Activated naive CD4-positive, alpha-beta T cell (primary cell): ENCODE measurements at places on chromosomes 2 and 18.

DNA sequence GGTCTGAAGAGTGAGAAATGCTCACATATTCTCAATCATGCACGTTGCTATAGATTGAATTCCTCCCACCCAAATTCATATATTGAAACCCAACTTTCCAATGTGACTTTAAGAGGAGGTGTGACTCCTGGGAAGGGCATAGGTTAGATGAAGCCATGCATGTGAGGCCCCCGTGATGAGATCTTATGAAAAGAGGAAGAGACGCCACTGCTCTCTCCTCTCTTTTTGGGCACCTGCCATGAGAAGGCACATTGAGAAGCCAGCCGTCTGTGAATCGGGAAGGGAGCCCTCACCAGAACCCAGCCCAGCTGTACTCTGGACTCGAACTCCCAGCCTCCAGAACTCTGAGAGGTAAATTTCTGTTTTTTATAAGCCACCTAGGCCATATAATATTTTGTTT, 842.6 kb upstream of the SALL3 start:
- DNase-seq: no peak

DNA sequence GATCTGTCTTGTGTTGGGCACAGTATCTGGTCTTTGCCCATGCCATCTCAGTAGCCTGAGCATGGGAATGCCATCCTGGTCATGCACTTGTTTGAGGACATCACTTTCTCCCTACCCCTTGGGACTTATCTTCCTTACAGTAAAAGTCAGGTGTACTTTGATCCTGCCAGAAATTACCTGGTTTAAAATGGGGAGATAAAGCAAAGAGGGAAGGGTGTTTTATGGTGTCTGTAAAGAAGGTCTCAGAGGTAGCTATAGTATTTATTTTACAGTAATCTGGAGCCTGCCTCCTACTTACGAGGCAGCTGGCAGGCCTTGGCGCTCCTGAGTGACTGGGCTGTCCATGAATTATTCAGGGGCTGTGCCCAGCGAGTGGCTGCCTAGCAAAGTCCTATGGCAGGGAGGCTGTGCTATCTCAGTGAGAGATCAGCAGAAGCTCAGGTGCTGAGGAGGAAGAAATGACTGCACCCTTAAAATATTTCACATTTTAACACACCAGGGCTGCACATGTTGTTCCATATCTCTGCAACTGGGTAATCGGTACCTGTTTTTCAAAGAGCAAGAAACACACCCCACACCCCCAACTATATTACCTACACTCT, 93.9 kb downstream of the SPTBN1 start:
- no peak for DNase-seq

GRCh38 chr18:23740105-23740830, 51.0 kb downstream of the LAMA3 start:
- DNase-seq: no peak

GRCh38 chr2:147634826-147635225, 210.0 kb upstream of the ACVR2A start:
- no peak for DNase-seq

DNA sequence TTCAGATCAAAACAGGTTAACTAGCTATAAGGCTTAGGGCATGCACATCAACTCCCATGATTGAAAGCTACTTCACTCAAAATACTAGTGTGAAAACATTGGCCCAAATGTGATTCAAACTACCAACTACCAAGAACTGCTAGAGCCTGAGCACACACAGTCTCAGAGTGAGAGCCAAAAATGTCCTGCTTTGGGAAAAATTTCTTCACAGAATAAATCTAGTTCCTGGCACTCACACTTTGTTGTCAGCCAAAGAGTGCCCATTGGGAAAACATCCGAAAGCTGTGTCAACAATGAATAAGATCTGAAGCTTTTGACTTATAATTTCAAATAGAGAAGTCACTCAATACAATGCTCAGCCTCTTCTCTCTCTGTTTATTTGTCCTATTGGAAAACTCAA, 182.7 kb downstream of the LRATD1 start:
- DNase-seq: no peak

- no peak for DNase-seq
Measured at GRCh38 chr2:143088388-143088787, 40.8 kb upstream of the ARHGAP15 start.

DNA sequence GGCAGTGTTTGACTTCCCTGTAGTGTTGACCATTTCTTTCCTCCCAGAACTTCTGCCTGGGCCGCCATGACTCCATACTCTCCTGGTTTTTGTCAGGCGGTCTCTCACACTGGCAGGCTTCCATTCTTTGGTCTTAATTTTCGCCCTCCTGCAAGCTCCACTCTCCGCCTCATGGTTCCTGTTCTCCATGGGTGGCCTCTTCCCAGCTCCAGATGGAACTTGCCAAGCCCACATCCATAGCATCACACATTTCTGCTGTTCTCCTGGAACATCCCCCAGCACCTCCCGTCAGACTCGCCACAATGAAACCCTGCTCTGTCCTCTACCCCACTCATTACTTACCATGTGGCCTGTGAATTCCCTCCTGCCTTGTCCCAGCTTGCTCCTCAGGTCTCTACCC, 896 bp upstream of the AFF3 start:
- no peak for DNase-seq

GRCh38 chr2:112183327-112184025, 45.3 kb downstream of the FBLN7 start:
- DNase-seq: no peak

DNA sequence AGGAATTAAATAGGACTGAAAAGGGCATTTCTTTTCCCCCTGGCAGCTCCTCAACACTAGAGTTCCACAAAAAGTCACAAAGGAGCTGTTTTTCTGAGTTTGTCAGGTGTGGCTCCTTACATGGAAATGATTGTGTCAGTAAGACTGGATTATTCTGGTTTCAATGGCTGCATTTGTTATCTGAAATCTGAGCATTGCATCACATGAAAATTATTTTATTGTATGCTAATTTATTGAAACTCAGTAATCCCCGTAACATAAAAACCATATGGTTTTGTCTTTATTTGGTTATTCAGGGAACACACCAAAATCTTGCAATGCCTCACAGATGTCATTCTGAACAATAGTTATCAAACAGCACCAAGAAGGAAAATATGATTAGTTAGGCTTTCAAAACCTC, 439.7 kb upstream of the TNP1 start:
- no peak for DNase-seq

DNA sequence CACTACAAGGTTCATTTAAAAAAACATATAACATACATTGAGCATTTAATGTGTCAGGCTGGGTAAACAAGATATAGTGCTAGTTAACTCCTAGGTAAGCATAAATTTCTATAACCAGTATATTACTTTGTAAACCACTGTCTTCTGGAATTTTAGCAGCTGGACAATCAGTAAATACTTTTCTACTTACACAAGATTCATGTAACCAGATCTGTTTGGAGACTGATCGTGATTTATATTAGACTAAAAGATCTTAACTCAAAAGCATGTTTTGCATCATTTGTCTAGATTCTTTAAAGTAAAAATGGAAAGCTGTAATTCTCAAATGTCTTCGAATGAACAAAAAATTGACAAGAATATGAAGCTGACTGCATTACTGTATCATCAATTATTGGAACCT, 941 bp upstream of the SGO2 start:
- DNase-seq: no peak

DNA sequence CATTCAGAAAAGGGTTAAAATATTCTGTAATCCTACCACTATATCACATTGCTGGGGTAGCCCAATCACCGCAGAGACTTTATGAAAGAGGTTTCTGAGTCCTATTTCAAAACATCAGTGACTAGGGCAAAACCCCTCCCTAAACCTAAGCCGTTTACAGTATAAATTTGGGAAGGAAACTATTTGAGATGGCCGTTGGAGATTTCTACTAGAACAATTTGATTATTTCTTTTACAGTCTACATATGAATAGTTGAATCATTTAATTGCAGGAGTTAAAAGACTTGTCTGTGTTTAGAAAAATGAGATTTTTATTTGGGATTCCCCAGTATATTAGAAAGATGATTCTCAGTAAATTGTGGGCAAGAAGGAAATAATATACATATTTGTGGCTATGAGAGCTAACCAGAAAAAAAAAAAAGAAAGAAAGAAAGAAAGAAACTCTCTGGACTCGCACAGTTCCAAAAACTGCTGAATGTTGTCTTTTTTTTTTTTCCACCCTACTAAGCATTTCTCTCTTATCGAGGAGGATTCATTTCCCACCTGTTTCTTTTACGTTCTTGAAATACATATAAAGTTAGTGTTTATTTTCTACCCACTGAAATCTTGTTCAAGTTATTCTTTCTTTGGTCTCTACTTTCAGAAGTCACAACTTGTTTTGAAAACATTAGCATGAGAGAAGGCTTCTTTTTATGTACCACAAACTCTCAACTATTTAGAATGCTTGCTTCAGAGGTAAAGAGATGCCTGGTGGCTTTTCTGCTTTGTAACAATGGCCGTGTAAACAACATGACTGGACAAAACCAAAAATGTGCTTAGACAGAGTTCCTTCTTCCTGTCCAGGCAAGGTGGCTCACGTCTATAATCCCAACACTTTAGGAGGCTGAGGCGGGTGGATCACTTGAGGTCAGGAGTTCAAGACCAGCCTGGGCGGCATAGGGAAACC, 65.9 kb downstream of the BCL2 start:
- no peak for DNase-seq

DNA sequence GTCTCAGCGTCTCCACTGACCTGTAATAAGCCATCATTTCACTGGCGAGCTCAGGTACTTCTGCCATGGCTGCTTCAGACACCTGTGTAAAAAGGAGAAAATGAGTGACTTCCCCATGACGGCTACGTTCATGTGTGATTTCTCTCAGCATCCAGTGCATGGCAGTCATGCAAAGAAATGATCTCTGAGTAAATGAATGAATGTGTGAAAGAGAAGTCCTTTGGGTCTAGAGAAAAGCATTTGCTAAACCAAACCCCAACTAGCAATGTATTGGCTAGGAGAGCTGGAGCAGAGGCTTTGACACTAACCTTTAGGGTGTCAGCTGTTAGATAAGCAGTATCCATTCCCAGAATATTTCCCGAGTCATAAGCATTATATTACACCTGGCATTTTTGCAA, 417 bp downstream of the IL1B start:
- DNase-seq: no peak

GRCh38 chr2:8509621-8510020, 172.2 kb upstream of the ID2 start:
- DNase-seq: no peak

GRCh38 chr18:39464006-39464405, 1898.4 kb upstream of the CELF4 start:
- no peak for DNase-seq

GRCh38 chr18:11909591-11910026, 1.5 kb upstream of the MPPE1 start:
- DNase-seq: no peak

GRCh38 chr2:204665771-204666170, 120.5 kb downstream of the PARD3B start:
- DNase-seq: no peak

DNA sequence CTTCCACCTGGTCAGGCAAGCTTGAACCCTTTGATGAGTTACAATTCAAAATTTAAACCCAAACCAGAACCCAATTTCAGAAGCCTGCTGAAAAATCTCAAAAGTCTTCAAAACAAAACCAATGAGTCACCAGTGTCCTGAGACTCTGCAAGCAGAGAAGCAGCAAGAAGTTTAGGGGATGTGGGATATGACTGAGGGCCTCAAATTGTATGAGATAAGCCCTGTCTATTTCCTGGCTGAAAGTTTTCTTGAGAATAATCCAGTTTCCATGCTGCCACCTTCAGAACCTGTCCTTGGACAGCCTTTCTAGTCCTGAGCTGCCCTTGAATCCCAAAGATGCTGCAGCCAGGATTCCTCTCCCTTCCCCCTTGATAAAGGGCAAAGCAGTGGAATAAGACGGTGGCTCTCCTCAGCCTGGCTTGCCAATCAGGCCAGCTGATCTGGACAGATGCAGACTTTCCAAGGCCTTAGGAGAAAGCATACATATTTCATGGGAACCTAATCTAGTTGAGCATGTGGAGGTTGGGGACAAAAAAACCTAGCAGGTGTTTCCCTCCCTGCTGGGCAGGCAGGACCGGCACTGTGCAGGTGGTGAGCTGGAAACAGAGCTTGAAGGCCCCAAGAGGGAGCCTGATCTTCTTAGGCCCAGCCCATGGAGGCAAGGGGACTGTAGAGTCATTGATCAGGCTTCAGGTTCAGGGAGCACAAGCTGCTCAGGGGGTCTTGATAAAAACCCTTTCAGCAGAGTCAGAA, 278.0 kb upstream of the MGAT5 start:
- no peak for DNase-seq

DNA sequence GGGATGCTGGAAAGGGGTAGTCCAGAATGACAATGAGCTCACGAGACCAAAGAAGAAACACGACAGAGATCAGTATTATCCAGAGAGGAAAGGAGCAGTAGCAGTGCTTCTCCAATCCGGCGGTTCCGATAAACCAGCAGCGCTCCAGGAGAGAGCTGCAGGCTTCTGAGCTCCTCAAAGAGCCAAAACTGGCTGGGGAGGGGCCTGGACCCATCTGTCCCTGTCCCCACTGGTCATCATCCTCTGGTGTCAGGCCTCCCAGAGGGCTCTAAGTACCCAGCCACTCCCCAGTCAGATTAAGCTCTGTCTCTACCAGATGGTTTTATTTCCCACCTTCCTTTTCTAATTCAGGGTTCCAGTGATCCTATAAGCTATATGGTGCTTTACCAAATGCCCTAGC, 23.2 kb downstream of the DNAJC27 start:
- DNase-seq: no peak

DNA sequence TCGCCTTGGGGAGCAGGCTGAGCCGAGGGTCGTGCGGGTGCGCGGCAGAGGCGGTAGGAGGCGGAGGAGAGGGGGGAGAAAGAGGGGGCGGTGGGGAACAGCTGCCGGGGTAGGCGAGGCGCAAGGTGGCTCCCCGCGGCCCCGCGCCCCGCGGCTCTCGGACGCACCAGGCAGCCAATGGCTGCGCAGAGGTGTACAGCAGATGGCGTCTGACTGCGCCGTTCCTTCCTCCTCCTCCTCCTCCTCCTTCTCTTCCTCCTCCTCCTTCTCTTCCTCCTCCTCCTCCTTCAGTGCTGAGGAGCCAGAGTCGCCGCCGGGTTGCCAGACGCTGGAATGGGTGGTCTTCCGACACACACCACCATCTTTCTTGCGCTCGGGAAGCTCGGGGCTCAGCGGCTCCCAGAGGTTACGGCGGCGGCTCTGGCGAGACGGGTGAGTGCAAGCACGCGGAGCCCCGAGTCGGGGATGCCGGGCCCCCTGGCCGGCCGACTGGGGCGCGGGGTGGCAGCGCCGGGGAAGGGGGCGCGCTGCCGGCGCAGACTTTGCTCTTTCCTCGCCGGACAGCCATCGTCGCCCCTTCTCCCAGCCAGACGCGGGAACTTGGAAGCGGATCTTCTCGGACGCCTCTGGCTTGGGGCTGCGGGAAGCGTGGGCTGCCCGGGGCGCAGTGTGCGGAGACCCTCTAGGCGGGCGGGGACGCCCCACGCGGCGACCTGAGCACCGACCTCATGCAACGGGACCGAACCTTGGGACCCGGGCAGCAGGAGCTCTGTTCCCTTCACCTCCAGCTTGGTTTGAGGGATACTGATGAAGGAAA, at the start of gene THSD7B:
Gene THSD7B (plus strand): TSS at position 290 of the 817 bp plus-strand sequence. CDS start 116,634 bp downstream, outside the sequence.
- DNase-seq: no peak

- no peak for DNase-seq
Measured at GRCh38 chr2:150846691-150847090, 359.2 kb upstream of the RND3 start.

- no peak for DNase-seq
Measured at GRCh38 chr2:105686588-105686987, 58.1 kb upstream of the NCK2 start.

GRCh38 chr18:56351911-56352500, 286.4 kb downstream of the TXNL1 start:
- no peak for DNase-seq

- DNase-seq: no peak
Measured at GRCh38 chr18:69897397-69898108, 50.1 kb downstream of the CD226 start.
